Stomach (tissue), 19 donors: ENCODE measurements at places on chromosomes 12 and 14.
A peak's percentile ranks its signal among the peaks of the same experiment; 100 is the strongest.

GRCh38 chr14:59334253-59334652 is 130.9 kb downstream of the GPR135 start:
- DNase-seq: no peak
- H3K4me3 ChIP-seq: no peak overlapping the region
- H3K36me3 ChIP-seq: peaks cover 11% of the 10 kb centered on the region
- peaks cover 51% of the 10 kb centered on the region for H3K4me1 ChIP-seq
- peak overlapping the region; percentile 82 for H3K27ac ChIP-seq
- no peaks in the 10 kb centered on the region for H3K27me3 ChIP-seq

GRCh38 chr12:43180242-43180641 is 371.8 kb downstream of the ADAMTS20 start:
- no peaks in the 10 kb centered on the region for H3K36me3 ChIP-seq
- no peaks in the 10 kb centered on the region for H3K4me1 ChIP-seq
- H3K27me3 ChIP-seq: no peaks in the 10 kb centered on the region
- H3K27ac ChIP-seq: no peak overlapping the region
- no peak overlapping the region for H3K4me3 ChIP-seq

DNA sequence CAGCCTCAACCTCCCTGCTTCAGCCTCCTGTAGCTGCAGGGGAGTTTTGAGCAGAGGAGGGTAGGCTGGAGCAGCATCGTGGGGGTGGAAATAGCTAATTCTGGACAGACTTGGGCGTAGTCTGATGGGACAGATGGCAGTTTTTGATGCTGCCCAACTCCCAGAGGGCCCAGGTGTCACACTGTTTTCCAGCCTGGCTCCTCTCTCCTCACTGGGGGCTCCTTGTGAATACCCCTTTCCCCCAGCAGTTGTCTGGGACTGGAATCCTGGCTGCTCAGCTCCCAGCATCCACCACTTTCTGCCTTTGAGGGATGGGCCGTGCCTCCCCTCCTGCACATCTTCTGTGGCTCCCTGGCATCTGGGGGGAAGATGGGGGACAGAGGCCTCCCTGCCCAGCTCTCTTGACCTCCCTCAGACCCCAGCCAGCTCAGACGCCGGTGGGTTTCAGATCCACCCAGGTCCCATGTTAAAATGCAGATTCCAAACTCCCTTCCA is 34.0 kb downstream of the SH2B3 start:
- H3K36me3 ChIP-seq: peaks cover 35% of the 10 kb centered on the region
- H3K4me1 ChIP-seq: peaks cover 76% of the 10 kb centered on the region
- H3K27me3 ChIP-seq: no peaks in the 10 kb centered on the region
- H3K4me3 ChIP-seq: no peak overlapping the region

DNA sequence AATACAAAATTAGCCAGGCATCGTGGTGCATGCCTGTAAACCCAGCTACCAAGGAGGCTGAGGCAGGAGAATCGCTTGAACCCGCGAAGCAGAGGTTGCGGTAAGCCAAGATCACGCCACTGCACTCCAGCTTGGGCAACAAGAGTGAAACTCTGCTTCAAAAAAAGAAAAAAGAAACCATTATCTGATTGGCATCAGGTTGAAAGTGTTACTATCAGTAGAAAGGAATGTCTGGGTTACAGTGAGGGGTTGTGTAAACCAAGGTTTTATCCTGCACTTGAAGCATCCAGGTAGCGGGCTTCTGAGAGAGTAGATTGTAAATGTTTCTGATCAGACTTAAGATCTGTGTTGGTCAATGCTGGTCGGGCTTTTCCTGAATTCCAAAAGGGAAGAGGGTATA is 14.1 kb upstream of the OXA1L start:
- DNase-seq: no peak
- H3K27ac ChIP-seq: no peak overlapping the region
- no peak overlapping the region for H3K4me3 ChIP-seq

DNA sequence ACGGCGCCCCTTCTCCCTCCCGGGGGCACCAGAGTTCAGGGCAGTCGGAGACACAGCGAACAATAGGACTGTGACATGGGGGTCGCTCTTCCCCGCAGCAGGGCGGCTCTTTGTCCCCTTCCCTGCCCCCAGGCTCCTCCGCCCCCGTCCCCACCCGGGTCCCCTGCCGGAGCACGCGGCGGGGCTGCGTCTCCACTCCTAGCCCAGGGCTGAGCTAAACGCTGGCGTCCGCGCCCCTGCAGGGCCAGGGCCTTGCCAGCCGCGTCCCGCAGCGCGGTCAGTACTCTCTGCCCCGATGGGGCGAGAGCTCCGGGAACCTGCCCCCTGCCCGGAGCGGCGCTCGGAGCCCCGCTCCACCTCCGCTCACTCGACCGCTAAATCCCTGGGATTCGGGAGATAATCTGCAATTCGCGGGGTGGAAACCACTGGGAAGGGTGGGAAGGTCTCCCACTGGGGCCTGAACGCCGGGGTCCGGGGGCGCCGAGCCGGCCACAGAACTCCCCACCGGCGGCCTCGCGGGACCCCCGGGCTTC is 825 bp upstream of the CCDC85C start:
- no peaks in the 10 kb centered on the region for H3K36me3 ChIP-seq
- H3K27me3 ChIP-seq: no peaks in the 10 kb centered on the region
- H3K27ac ChIP-seq: peak overlapping the region; percentile 92
